ENCODE measurements at places on chromosomes 7 and 10. TPM values are rescaled to one million over a fixed set of nuclear protein-coding genes. Genes with fewer than 3 reads are reported as not detected.

Gene NKX1-2
- total RNA-seq: not detected

DNA sequence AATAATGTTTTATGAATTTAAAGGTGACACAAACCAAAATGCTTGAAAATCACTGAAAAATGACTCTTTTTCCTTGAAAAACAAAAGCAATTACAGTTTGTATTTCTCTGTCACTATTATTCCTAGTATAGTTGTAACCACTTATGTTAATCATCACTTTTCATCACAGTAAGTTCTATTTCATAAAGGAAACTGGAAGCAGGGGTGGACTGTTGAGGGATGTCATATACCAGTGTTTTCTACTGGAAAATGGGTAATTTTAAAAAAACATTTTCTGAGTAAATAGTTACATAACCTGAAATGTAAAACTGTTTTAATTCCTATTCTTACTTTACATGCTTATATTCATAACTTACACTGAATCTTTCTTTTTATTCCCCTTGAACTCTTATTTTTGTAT, 32.2 kb upstream of the SFMBT2 start:
- no peak for DNase-seq

DNA sequence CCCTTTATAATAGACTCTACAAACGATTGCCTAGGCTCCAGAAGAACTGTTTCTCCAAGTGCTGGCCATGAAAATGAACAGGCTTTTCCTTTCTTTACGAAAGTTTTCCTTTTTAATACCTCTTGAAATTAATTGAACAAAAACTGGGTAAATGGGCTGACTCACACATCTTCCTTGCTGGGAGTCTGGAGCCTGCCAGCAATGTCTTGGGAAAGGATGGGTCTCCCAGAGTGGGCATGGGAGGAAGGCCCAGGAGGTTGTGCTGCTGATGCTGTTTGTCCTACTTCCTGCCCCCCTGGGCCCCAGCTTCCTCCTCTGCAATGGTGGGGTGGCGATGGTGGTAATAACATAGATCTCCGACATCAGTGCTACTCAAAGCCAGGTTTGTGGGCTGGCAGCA, 174.1 kb downstream of the RPS24 start:
- DNase-seq: no peak

DNA sequence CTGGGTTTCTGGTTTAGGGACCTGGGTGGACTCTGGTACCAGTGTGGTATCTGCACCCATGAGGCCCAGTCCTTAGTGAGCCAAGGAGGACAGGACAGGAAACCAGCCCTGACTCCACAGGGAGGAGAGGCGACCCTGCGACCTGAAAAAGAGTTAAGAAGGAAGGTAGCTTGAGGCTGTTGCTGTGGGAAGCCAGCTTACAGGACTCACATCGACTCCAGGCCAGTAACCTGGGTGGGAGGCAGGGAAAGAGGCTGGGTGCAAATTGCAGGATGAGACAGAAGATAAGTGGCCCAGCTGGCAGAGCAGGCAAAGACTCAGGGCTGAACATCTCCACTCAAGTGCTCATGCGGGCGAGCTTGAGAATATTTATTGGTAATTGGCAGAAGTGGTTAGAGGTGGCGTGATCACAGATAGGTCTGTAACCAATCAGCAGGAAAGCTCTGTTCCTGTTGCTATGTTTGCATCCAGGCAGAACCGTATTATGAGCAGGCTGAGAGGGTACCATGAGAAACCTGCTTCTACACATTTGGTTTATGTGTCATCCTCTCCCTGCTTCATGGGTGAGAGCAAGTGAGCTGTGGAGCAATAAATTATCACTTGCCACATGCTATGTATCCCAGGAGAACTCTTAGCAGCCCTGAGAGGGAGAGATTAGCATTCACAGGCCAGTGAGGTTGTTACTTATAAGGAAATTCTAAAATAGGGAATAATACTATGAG, 11.0 kb downstream of the TLL2 start:
- no peak for DNase-seq

Gene FAM25C
- total RNA-seq: not detected
